NAMALWA (cell line): ENCODE measurements at places on chromosomes 3 and 15.
A peak's percentile ranks its signal among the peaks of the same experiment; 100 is the strongest.

DNA sequence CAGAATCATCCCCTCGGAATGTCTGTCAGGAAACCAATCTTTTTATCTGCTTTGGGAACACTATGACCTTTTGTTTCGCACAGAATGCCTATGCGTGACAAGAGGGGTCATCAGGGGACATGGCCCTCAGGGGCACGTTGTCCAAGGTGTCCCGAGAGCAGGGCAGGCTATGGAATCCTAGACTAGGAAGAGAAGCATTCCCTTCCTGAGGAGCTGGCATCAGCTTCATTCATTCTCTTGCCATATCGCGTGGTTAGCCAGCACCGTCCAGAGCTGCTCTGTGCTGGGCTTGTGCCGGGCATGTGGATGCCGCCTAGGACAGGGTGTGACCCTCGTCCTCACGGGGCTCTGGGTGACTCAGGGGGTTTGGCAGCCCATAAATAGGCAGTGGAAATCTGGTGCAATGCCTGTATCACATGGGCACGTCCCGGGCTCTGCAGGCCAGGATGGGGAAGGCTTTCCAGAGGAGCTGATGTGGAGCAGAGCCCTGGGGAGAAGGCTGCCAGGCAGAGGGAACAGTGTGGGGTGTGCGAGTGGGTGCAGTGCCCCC is 117.8 kb downstream of the TMEM266 start:
- DNase-seq, result no peak

DNA sequence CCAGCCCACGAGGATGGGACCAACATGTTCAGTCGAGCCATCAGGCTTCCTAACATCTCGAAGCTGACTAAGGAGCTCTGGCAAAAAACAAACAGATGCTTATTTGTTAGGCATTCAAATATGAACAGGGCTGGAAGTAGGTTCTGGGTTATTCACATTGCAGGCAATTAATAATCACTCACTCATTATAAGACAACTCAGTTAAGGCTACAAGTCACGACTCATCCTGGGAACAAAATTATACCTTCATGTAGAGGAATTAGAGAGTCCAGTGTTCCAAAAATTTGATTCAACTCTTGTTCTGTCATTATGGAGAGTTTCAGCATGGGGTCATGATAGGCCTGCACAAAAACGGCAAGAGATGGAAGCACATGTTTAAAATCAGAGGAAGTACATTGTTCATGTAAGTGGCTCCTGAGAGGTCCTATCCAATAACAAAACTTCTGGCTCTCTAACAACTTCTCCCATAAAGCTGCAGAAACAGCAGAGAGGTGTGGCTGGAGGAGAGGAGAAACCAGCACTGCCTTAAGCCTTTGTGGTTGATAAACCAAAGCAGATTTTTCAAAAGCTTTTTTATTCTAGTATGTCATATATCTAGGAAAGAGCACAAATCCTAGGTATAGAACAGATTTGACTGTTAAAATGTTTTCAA is 50.6 kb downstream of the ARHGEF3 start:
- no peak for DNase-seq

GRCh38 chr3:173789530-173790162 is 392.1 kb downstream of the NLGN1 start:
- no peak for DNase-seq

DNA sequence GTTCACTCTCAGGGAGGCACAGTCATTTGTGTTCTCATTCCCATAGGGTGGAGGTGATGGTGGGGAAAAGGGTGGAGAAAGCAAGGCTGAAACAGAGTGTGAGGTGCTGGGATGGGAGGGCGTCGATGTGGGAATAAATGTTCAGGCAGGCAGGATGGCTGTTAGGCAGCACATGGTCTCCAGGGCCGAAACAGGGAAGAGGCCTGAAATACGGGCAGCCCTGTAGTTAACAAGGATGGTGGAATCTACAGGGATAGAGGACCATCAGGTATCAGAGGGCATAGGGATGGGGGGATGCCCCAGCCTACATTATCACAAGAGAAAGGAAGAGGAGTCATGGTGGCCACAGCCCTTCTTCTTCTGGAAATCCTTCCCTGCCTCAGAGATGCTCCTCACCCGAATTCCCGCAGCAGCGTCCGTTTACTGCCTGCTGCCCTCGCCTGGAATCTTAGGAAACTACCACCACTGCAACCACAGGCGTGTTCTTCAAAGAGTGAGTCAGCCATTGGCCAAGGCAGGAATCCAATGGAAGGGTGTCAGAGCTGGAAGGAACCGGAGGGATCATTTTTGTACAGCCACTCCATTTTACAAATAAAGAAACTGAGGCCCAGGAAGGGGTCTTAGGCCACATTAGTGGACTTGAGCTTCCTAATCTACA is 49.7 kb upstream of the POMGNT2 start:
- DNase-seq, result no peak

GRCh38 chr3:64717872-64718613 is 30.2 kb upstream of the ADAMTS9 start:
- DNase-seq, result peak; percentile 1
